Lower lobe of right lung (tissue), 2 donors: ENCODE measurements at places on chromosomes 12 and 14.

GRCh38 chr12:126772171-126772864 lies 1494.7 kb upstream of the TMEM132C start:
- DNase-seq, result no peak

GRCh38 chr12:77540097-77540496 lies 290.6 kb upstream of the NAV3 start:
- DNase-seq, result no peak

DNA sequence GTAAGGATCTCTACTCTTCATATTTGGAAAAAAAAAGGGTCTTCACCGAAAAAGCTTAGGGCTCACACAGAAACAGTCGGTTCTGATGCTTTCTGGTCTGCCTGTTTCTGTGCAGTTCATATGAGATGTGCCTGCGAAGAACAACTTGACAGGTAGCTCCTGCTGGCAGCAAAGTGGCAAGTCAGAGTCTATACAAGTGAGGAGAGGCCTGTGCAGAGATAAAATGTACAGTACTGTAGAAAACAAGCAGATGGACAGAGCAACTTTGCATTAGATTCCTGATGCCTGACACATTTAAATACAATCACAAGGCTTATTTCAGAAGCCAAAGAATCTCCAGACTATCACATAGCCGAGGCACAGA lies 936.0 kb downstream of the DIO2 start:
- no peak for DNase-seq

DNA sequence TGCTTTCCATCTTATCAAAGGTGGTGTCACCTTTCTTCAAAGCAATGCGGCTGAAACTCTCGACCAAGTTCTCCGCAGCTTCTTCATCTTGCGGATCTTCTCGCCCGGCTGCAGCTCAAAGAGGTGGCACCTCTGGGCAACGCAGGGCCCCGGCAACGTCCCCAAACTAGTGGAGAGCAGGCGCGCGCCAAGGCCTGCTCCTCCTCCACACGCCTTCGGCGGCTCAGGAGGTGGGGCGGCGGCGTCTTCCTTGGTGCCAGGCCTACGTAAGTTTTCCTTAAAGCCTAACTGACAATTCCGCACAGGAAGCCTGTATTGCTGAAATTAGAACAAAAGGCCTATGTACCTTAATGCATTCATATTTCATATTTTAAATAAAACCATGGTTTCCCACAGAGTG lies 112.0 kb downstream of the TMX1 start:
- DNase-seq, result no peak

DNA sequence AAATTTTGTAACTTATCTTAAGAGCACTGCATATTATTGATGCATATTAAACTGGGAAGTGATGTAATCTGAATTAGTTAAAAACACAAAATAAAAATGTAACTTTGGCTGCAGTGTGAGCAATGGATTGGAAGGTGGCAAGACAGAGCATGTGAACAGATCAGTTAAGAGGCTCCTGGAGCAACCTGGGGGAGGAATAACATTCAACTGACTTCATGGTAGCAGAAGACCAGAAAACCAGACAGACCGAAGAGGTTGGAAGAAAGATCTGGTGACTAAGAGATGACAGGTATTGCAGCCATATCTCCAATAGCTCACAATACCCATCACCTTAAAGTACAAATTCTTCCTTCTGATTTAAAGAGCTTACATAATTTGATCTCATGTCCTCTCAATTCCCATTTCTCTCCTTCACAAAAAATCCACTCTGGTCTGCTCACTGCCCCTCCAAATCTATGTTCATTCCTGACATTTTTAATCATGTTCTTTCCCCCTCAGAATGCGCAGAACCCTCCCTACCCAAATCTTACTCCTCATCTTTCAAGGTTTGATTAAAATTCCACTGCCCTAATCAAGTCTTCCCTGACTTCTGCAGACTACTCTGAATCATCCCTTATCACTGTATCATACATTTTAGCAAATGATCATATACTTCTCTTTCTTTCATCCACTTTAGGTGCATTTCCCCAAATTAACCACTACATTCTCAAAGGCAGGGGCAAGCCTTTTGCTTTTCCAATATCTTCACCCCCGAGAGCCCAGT lies 51.5 kb downstream of the DUSP16 start:
- no peak for DNase-seq
